ENCODE measurements at places on chromosomes 2 and 18. TPM values are rescaled to one million over a fixed set of nuclear protein-coding genes. Genes with fewer than 3 reads are reported as not detected.

DNA sequence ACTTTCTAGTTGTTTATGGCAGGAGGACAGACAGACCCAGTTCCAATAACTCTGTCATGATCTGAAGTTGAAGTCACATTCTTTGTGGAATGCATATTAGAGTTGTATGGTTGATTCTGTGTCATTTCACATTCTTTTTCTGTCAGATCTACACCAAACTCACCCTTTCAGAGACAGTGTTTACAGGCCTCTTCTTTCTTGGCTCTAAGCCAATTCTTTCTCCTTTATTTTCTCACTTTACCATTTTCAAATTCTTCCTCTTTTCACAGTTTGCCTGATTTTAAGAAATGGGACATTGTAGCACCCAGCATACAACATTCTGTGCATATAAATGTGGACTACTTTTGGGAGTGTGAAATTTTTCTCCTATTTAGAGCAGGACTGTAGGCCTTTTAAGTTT, 103.7 kb downstream of the CCDC85A start:
- DNase-seq, result no peak

DNA sequence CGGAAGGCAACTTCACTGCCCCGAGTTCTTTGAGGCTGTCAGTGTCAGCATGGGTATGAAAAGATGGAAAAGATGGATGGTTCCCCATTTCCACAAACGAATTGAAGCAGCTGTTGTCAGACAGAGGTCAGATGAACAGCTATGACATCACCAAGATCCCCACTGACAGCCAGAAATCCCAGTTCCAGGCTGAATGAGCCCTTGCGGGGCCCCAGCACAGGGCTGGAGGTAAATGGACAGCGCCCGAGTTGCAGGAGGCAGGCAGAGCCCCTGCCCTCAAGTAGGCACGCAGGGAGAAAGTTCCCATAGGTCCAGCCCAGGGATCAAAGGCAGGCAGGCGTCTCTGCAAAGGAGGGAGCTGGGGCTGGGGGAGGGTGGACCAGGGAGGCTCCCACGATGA, 169.5 kb upstream of the AGAP1 start:
- DNase-seq, result no peak

DNA sequence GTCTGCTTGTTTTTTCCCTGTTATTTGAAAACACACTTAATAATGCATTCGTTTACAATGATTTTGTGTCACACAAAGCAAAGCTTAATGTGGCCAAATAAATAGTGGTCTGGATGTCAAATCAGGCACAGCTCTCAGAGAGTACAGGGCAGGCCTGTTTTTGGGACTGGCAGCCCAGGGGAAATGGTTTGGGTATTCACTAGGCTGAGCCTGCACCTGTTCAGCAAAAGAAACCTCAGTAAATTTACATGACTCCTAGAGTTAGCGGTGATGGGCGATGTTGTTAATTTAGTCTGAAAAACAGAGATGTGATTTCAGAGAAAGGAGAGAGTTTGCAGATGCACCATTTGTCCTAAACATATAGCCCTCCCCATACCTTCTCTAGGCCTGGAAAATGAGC, 197.1 kb downstream of the ALK start:
- DNase-seq, result no peak

DNA sequence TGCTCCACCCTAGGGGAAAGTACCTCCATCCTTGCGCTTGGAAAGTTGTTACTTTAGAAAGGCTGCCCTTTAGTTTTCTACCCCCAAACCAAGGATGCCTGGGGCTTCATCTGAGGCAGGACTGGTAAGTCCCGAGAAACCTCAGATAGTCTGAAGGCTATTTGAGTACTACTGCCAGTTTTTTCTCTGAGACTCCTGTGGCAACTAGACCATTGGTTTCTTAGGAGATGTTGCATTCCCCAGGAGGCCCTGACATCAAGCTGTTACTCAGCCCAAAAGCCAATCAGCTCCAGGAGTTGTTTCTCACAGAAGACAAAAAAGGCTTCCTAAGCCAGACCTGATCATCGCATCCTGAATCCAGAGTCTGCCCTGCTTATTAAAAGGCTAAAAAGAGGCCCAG, 67.2 kb downstream of the COLEC12 start:
- no peak for DNase-seq

DNA sequence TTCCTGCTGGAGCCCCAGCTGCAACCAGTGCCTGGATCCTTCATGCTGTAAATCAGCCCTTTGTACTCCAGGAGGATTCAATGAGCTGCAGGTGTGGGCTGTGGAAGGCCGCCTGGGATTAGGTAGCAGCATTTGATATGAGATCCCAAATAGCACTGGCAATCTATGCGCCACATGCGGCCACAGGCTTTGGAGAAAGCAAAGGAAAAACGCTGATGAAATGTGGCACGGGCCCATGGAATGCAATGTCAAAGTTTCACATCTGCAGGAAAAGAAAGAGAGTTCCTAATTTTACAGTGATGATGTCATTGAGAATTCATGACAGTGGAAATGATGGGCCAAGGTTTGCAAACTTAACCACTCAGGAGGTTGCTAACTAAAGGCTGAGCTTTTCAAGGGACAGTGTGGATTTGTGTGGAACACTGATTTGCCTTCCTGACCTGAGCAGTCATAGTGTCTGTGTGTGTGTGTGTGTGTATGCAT, 216.4 kb upstream of the OSR1 start:
- peak; percentile 90 for DNase-seq

- peak; percentile 81 for DNase-seq
These were observed 89.2 kb upstream of the GLS start for GRCh38 chr2:190791347-190791975.

The BOLL gene
- total RNA-seq, result not detected

GRCh38 chr2:74745766-74746165, 88.2 kb upstream of the HK2 start:
- no peak for DNase-seq

- DNase-seq, result no peak
These were observed 124.0 kb downstream of the TMEM200C start for GRCh38 chr18:5771343-5771742.

The TANK gene
- 74.5 TPM for total RNA-seq

The REG3A gene
- total RNA-seq, result not detected

The BMP10 gene
- total RNA-seq, result 0.46 TPM

The VAMP5 gene
- total RNA-seq, result 51.0 TPM

DNA sequence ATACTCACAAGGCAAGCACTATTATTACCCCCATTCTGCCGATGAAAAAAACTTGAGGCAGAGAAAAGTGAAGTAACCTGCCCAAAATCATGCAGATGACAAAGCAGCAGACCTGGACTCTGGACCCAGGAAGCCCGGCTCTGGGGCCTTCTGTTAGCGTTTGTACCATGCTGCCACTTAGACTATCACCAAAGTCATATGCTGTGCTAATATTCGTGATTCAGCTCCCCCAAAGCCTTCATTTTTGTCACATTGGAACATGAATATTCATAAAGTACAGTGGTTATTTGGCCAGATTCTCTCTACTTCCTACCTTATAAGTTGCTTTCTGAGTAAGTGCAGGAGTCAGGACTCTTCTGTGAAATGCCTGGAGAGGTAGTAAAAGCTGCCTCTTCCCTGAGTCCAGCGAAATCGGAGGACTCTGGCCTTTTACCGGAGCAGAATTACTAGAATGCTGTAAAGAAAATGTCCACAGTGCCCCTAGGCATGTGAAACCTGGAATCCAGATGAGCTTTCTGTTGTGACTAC, 86.7 kb downstream of the FTCDNL1 start:
- no peak for DNase-seq

- no peak for DNase-seq
These were observed 1.6 kb downstream of the ZNF516 start for GRCh38 chr18:76493213-76494161.

The CDK15 gene
- 0.19 TPM for total RNA-seq

- DNase-seq, result peak; percentile 97
These were observed 5.0 kb downstream of the SFTPB start for GRCh38 chr2:85662899-85663593.

GRCh38 chr18:75533950-75534349, 106.4 kb upstream of the SMIM21 start:
- DNase-seq, result no peak

The FBLN7 gene
- total RNA-seq, result 2.9 TPM

The C2orf80 gene
- not detected for total RNA-seq

GRCh38 chr2:58731488-58731869, 490.4 kb upstream of the FANCL start:
- DNase-seq, result peak; percentile 20

DNA sequence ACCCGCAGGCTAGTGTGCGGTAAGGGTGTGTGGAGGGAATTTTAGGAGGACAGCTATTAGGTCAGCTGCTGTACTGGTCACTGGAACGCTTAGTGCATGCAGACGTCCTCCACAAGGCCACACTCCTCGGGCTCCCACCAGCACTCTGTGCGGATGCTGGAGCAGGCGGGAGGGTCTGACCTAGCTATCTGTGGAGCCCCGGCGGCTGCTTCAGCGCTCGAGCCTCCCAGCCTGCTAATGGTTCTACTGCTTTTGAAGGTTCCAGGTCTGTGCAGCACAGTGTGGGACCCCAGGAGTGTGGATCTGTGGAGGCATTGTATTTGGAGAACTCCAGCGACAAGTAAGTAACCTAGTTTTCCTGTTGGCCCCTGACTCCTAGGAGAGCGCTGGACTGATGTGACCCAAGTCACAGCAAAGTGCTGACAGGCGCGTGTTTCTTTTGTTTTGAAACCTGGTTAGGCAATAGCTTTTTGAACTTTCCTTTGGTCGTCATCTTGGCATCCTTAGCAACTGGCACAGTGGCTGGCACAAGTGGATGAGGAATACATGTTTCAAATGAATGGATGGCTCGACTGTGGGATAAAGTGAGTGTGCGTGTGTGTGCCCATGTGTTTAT, 113.5 kb downstream of the ZNF236 start:
- no peak for DNase-seq

- peak; percentile 64 for DNase-seq
These were observed 13.9 kb downstream of the ARPC2 start for GRCh38 chr2:218230882-218231281.

The COLEC11 gene
- total RNA-seq, result not detected

DNA sequence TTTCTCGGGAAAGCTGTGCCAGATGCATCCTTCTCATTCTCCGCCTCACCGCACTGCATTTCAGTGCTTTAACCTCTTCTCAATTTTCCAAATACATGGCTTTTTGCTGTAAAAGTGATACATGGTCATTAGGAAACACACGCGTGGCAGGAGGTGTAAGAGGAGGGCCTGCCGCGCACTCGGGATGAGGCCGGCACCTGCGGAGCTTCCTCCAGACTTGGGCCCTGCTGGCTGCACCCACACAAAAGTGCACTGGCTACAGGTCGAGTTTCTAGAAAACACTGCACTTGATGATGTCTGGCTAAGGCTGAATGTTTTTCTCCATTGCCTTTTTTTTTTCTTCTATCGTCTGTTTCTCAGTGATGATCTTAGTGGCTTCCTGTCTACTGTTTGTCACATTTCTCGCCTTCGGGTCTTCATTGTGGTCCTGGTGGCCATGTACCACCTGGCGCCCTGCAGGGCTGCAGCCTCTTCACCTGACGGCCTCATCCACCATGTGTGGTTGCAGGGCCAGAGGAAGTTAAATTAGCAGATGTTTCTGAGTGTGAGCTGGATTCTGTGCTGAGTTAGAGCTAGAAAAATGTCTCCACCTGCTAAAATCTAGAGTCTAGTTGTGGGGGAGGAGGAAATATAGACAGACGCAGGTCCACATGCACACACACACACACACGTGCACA, 7.6 kb downstream of the KCNG2 start:
- no peak for DNase-seq

The SPDYA gene
- not detected for total RNA-seq

The KLHL41 gene
- total RNA-seq, result not detected

DNA sequence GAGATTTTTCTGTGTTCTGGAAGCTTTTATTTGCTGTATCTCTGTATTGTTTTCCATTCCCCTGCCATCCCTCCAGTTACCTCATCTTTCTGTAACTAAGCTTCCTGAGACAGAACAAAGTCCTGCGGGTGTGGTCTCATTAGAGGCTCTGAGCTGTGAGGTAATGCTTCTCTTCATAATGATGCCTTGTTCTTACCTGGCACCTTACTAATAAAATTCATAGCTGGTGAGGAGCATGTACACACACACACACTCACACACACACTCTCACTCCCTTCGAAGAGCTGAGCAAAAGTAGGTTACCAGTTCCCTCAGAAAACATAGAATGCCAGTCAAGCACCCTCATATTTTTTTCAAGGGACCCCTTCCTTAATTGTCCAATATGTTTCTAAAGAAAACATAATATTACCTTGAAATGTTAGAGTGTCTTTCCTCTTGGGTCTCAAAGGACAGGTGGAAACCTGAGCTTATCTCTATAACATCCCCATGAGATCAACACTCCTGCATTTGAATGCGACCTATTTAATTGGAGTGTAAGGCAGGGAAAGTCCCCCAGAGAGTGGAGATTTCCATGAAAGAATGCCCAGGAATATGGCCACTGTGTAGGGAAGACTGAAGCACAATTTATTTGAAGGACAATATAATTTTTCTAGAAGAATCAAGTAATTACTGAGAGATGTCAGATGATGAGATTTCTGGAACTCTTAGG, 161.6 kb upstream of the NCK2 start:
- DNase-seq, result no peak

- DNase-seq, result no peak
These were observed 241.0 kb downstream of the ETAA1 start for GRCh38 chr2:67638146-67638545.

DNA sequence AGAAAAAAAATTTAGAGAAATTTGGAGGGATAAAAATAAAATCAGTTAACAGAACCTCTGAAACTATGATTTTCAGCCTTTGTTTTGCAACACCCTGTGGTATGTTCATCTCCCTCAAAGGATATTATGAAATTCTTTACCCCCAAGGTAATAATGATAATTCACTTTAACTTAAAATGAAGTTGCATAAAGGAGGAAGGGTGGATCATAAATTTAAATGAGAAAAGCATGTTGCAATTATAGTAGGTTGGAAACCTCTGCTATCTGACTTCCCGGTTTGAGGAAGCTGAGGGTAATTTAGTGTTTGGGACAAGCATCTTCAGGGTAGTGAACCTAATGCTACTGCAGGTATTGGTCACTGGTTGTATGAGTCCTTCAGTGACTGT, 102.9 kb downstream of the BABAM2 start:
- no peak for DNase-seq

GRCh38 chr2:168346725-168347477, 99.5 kb upstream of the STK39 start:
- DNase-seq, result peak; percentile 59

The MAP3K20 gene
- total RNA-seq, result 51.4 TPM

- DNase-seq, result no peak
These were observed 139.6 kb upstream of the TRIB2 start for GRCh38 chr2:12577091-12577490.

The RPRM gene
- total RNA-seq, result not detected

- no peak for DNase-seq
These were observed 26.2 kb downstream of the TMEM87B start for GRCh38 chr2:112081262-112081661.

The XIRP2 gene
- 1.9 TPM for total RNA-seq

GRCh38 chr2:69279931-69280681, 106.9 kb downstream of the GFPT1 start:
- DNase-seq, result no peak

The RAX gene
- not detected for total RNA-seq

GRCh38 chr2:64586883-64587481, 62.9 kb downstream of the AFTPH start:
- DNase-seq, result peak; percentile 65

GRCh38 chr2:172181840-172182239, 79.1 kb upstream of the DLX2 start:
- no peak for DNase-seq
